ENCODE measurements at places on chromosomes 7 and 10. TPM values are rescaled to one million over a fixed set of nuclear protein-coding genes. Genes with fewer than 3 reads are reported as not detected.

GRCh38 chr10:88920198-88920597 is 32.4 kb downstream of the ACTA2 start:
- no peak for DNase-seq

DNA sequence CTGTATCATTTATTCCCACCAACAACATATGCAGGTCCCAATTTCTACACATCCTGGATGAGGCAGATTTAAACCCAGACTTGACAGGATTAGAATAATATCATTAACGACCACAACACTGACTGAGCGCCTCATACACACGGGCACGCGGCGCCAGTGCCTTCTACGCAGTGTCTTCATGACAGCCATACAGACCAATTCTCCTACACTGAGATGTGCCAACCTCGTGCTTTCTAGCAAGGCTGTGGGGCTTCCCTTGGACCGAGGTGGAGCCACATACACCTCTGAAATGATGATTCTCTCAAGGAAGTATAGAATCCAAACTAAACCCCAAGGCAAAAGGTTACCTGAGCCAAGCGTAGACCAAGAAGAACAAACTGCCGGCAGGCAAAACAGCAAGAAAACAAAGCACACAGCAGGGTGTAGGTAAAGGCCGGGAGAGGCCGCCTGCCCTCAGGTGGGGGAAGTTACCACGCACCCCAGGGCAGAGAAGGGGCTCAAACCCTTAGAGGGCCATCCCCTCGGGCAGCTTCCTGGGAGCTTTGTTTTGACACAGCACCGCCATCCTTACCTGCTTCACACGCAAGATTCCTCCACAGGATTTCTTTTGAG is 75.8 kb downstream of the DLG5 start:
- DNase-seq = no peak

- no peak for DNase-seq
Observed at GRCh38 chr7:117567781-117568180, 88.0 kb downstream of the CFTR start.

DNA sequence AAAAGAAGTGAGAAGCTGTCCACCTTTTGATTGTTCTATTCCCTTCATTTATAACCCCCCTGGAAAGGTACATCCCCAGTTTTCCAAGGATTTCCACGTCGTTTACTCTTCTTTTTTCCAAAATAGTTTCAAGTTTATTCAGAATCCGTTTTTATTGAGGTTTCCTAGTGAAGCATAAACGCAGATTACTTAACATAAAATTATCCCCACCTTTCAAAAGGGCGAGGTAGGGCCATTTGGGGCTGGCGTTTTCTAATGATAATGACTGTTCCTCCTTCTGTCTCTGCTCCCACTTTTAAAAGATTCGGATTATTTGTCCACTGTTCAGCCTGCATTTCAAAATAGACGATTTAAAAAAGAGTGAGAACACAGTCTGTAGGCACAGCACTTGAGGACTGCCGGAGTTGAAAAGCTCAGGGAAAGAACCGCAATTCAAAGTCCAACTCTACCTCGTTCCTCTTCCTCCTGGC is 165.2 kb upstream of the PPP1R3A start:
- DNase-seq = no peak

DNA sequence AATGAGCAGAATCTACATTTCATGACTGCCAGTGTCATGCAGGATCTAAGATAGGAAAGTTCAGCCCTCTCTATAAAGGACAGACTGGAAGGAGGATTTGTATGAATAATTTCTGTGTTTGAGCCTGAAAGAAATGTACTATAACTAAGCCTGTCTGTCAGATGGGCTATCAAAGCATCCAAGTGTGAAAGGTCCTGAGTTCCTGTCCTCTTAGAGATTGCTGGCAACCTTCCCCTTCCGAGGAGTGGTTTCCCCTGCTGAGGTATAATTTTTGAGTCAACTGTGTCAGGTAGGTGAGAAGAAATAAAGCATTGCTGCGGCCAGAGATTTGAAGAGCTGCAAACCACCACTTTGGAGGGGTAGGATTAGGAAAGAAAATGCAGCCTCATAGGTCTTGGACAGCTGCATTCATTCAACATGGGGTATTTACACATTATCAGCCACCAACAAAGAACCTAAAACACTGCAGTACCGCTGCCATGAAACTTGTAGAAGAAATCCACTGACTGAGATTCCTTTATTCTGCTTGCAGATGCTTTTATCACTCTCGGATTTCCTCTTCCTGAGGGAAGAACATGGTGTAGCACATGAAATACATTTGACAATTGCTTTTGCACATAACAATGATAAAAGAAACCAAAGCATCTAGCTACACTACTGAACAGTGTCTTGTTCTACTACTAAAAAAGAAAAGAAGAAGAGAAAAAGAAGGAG is 189.1 kb downstream of the DGKI start:
- DNase-seq = no peak

DNA sequence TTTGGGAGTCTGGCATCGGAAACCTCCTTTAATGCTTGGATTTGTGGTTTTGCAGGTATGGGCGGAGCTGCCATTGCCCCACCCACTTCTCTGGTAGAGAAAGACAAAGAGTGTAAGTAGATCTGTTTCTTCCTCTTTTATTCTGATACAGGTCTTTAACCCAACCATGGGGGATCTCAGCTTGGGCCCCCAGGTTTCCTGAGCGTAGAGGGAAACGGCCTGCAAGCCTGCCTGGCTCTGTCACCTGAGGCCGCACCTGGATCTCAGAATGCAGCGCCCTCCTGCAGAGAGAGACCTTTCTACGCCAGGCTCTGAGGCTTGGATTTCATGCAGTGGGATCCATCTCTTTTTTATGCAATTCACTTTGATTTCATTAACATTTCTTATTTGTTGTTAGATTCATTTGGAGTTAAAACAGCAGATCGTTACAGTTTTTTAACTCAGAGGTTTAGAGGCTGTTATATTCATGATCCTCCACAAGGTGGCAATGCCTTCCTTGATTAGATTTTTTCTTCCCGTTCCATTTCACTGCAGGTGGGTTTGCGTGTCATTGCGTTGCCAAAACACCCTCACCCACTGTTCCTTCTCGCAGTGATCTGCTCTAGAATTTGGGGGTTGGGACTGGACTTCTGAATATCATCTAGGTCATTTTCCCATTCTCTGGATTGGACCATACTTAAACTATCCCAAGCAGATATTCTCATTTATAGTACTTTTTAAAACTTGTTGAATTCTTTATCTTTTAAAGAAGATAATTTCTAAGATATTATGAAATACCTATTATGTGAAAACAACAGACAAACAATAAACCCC is 20.0 kb downstream of the RBM17 start:
- no peak for DNase-seq

GRCh38 chr10:97356918-97357317 is 22.4 kb upstream of the FRAT2 start:
- no peak for DNase-seq

- no peak for DNase-seq
Observed at GRCh38 chr7:23530405-23530804, 1.4 kb downstream of the TRA2A start.

- DNase-seq = no peak
Observed at GRCh38 chr7:149865437-149865836, 8.3 kb upstream of the ATP6V0E2 start.

DNA sequence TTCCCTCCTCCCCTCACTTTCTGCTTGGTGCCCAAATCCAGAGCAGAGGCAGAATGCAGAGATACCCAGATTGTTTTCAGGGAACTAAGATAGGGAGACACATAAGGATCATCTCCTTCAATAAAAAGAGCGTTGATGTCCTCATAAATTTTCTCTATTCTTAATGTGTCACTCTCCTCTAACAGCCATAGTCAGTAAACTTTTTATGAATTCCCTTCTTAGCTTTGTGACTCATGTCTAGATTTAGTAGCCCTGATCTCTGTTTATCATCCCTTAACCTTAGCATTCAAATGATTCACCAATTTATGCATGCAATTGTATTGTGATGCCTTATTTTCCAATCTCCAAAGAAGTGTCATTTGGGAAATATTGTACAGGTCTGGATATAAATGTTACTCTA is 995.5 kb upstream of the C7orf33 start:
- DNase-seq = no peak

- no peak for DNase-seq
Observed at GRCh38 chr7:84013616-84014240, 180.9 kb downstream of the SEMA3A start.

- no peak for DNase-seq
Observed at GRCh38 chr7:99201027-99201426, 6.9 kb downstream of the KPNA7 start.

- DNase-seq = no peak
Observed at GRCh38 chr10:74081192-74081803, 69.3 kb downstream of the AP3M1 start.

DNA sequence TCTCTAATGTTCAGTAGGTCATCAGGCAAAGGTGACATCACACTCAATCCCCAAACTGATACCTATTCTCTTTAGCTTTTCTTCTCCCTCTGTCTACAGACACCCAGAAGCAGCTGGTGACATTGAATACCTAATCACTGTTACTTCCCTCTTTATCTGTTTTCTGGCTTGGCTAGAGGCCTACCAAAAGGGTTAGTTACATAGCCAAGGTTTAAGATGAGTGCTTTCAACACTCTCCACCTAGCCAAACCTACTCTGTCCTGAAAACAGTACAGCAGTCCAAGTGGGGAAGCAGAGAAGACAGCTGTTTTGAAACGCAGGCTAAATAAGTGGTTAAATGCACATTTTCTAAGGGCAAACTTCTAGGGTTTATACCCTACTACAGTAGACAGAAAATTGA is 39.4 kb downstream of the CCNJ start:
- DNase-seq = no peak

DNA sequence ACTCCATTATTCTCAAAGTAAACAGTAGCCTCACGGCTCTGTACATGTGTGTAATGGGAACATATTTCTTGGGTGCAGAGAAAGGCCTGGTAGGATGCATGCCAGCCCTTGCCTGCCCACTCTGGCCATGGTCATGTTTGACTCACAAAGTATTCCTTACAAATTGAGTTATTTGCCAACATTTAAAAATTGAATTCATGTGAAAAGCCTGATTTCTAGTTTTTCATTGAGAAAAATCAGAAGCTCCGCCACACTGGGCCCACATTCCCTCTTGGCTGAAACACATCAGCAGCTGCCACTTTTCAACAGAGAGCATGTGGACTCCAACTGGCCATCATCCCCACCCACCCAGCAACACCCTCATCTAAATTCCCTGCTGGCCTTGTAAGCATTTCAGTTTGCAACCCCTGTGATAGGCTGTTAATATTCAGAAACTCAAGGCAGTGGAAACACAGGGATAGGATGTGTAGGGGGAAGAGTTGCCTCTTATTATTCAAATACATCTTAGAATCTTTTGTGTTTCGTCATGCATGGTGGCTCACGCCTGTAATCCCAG is 40.9 kb downstream of the CDH23 start:
- no peak for DNase-seq

DNA sequence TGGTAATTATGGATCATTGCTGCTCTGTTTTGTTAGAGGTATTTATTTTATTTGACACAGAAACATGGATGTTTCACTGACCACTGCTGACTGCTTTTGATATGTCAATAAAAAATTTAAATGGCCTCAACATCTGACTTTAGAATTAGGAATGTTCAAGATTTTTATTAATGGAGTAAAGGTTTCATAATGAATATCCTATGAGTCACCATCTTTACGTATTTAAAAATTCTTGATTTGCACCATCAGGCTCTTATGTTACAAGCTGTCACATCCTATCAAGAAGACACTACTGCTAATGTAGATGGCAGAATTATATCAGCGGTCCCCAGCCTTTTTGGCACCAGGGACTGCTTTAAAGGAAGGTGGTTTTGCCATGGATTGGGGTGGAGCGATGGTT is 578.7 kb upstream of the NRP1 start:
- DNase-seq = no peak

- no peak for DNase-seq
Observed at GRCh38 chr10:132783165-132783939, 2.6 kb downstream of the NKX6-2 start.

DNA sequence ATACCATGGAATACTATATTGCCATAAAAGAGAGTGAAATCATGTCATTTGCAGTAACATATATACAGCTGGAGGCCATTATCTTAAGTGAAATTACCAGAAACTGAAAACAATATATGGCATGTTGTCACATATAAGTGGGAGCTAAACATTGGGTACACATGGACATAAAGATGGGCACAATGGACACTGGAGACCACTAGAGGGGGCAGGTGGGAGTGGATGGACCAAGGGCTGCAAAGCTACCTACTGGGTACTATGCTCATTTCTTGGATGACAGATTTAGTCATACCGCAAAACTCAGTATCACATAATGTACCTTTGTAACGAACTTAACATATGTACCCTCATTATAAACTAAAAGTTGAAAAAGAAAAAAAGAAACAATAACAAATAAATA is 1167.6 kb downstream of the NXPH1 start:
- DNase-seq = no peak

DNA sequence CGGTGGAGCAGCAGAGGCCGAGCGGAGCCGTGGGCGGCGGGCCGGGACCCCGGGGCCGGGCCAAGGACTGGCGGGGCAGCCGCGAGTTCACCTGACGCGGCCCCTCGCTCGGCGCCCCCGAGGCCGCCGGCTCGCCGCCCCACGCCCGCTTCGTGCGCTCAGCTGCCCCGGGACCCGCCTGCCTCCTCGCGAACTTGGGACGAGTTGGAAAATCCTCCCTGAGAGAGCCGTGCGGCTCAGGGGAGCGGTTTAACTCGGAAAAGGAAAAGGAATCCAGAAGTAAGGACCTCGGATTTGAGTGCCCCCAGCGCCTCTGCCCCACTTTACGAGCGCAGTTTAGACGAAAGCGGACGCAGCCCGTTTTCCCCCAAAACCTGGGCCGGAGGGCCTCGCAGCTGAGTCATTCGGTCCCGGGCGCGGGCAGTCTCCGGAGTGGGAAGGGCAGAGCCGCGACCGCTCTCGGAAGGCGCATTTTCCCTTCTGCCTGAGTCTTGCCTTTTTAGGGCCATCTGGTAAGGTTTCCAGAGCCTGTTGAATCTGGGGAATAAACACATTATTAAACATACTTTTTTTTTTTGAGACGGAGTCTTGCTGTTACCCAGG is 744 bp downstream of the CREM start:
- DNase-seq = peak; percentile 68

DNA sequence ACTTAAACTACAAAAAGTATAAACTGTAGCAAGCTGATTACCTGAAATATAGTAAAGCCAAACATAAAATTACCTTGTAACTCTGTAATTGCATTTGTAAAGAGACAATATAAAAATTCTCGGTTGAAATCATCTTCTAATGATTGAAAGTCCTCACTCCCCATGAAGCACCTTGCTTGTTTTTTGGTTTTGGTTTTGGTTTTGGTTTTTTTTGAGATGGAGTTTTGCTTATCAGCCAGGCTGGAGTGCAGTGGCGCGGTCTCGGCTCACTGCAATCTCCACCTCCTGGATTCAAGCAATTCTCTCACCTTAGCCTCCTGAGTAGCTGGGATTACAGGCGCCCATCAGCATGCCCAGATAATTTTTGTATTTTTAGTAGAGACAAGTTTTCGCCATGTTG is 33.9 kb upstream of the GPR37 start:
- no peak for DNase-seq

The ITGB8 gene
- total RNA-seq = 48.5 TPM

The HTR5A gene
- total RNA-seq = not detected

The ARHGAP22 gene
- total RNA-seq = 4.6 TPM

The NPC1L1 gene
- 0.10 TPM for total RNA-seq

The HILPDA gene
- total RNA-seq = 22.3 TPM

The DIP2C gene
- total RNA-seq = 26.8 TPM

The ZNF239 gene
- 14.6 TPM for total RNA-seq

The SLC26A3 gene
- total RNA-seq = 0.31 TPM

The SCIN gene
- 20.2 TPM for total RNA-seq

The SH2D4B gene
- total RNA-seq = not detected

Measured in ureter (tissue), 1 donor.